ENCODE measurements at places on chromosomes 5 and 9.

DNA sequence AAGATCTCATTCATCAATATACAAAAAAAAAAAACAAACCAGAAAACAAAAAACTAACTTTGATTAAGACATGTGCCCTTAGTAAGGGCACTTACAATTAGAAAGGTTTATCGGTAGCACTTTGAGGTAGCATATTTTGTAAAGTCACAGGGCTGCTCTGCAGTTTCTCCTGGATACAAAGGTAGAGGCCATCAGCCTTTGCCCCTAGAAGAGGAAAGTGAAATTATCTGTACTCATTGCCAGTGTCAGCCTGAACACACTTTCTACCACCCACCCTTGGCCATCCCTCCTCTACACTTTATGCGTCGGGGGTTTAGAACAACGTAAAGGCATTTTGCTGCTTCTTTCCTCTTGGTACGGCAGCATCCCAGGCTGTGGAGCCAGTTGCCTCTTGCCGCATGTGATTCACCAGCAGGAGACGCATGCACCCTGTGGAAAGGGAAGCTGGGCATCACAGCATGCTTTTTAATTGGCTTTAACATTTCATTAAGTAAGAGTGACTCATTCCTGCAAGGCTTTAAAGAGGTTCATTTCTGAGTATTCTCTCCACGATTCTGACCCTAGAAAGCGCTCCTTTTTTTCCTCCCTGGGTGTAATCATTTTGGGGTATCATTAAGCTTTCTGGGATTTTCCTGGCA is 84.6 kb downstream of the CEMIP2 start:
- no peak for DNase-seq

DNA sequence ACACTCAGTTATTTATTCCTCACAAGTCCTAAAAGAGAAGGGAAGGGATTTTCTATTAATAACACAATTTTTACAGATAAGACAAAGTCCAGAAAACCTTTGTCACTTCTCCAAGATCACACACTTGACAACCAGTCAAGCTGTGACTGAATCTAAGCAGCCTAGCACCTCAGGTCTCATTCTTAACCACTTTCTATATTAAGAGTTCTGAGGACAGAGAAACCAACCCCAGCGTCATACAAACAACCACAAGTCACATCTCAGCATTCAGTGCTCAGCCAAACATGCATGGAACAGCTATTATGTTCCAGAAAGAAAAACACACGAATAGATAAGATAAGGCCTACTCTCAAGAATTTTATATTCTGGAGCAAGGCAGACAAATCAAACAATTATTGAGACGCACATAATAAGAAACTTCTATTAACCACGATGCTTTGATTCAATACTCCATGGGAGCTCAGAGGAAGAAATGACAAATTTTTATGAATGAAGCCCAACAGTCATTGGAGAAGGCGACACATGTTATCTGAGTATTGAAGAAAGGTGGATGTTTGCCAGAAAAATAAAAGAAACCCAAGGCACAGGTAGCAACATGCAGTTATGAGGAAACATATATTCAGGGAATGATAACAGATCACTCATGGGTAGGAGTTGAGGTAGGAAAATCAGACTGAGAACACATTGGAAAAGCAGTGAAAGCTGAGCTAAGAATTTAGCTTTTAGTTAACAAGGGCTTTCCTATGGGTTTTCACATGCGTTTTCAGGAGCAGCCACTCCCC is 113.1 kb downstream of the HTR4 start:
- DNase-seq, result no peak

DNA sequence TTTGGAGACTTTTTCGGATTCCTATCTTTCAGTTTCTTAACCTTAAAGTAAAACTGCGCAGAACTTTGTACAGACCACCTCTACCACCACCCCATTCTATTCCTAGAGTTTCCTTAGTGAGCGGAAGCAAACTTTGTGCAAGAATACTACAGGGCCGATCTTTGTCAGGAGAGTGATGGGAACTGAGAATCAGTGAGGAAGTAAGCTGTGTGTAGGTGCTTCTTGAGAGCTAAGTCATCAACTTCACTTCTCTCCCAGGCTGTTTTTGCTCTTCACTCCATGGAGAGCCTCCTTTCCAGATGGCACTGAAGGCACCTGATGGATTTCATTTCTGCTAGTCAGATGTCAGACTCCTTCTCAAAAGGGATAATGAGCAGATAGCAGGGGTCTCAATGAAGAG is 127.3 kb downstream of the SPATA31D1 start:
- no peak for DNase-seq

GRCh38 chr9:136687721-136688223 is 515 bp upstream of the AGPAT2 start:
- DNase-seq, result no peak

All from CD8-positive, alpha-beta memory T cell (primary cell).